ENCODE measurements at places on chromosomes 3 and 15.

- DNase-seq: no peak
Measured at GRCh38 chr3:169835533-169835932, 22.8 kb upstream of the LRRC34 start.

DNA sequence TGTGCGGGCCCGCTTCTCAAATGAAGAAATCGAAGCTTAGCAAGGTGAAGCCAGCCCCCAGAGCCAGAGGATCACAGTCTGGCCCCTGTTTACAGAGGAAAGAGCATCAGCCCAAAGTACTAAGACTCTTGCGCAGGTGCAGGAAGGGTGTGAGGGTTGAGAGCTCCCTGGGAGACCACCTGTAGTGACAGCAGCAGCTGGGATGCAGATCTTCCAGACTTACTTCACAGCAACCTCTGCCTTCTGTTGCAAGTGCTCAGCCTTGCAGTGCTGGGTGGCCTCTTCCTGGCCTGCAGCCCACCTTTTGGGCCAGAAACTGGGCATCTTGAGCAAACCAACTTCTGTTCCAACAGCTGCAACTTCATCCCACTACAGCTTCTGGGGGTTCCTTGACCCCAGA lies 19.7 kb downstream of the SPATA12 start:
- no peak for DNase-seq

DNA sequence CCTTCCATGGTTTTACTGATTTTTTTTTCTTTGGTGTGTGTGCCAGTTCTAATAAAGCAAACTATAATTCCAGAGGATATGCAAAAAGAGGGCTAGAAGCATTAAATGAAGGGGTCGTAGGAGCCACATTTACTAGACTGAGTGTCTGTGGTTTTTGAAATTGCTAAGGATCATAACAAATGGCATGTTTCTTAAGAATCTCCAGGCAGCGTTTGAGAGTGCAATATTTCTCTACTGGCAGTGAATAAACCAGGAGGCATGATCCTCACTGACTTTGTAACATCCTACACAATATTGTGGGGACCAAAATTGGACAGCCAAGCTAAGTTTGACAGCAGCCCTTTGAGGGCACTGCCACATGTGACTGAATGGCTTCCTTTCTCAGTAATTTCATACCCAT lies 115.9 kb upstream of the CCNL1 start:
- DNase-seq: no peak

DNA sequence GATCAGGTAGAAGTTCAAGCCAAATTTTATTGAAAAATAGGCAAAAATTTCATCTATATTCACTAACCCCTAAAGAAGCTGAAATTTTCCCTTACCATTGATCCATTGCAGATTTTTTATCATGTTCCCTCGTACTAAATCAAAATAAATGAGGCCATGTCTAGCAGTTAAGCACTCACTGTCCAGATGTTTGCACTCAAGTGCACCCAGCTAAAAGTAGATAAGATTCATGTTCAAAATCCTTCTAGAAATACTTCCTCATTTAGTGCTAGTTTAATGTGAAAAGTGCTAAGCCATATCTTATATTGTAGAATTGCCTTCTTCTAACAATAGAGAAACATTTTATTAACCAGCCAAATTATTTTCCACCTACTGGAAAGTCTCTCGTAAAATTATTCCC lies 164.7 kb upstream of the UBE2E2 start:
- DNase-seq: no peak
